Right renal pelvis (tissue), 4 donors: ENCODE measurements at places on chromosomes 2 and 18.

DNA sequence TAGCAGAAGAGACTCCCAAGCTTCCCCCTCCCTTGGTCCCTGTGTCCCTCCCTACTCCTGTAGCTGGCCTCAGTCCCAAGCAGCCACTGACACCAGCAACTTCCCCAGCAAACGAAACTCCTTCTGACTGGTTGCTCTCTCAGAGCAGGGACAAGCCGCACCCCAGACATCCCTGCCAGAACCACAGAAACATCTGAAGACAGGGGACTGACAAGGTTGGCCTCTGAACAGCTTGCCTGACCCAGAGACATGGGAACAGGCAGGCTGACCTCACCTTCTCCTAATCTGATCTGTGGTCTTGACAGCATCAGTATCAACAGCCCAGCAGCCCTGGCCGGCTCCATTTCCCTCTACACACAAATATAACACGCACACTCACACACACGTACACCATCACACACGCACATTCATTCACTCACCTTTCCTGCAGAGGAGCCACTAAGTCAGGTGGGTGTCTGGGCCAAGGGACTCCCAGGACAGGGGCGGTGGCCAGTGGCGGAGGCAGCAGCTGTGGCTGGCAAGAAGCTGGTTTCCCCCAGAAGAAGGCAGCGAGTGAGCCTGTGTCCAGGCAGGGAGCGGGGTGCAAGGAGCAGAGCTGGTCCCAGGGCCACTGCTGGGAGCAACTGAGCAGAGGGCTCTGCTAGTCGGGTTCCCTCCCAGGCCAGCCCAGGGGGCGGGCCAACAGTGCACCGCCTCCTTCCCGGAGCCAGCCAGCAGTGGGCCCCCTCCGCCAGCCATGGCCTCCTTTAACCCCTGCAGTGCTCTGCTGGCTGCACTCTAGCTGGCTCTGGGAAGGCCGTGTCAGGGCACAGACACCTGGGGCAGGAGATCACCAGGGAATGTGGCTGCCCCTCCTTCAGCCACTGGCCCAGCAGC is 59.1 kb downstream of the TNS1 start:
- DNase-seq: no peak

DNA sequence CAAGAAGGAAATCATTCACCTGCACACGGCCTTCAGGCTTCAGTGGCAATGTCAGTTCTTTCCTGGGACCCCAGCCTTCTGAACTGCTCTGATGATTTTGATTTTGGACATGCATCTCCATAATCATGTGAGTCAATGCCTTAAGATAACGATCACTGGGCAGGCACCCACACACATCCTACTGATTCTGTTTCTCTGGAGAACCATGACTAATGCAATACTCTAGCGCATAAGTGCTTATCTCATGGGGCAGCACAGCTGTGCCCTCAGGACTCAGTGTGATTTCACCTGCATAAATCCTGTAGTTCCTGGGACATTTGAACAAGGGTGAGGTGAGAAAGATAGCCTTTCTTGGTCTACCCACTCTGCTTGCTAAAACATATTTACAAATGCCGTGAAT is 144.6 kb downstream of the AKAIN1 start:
- DNase-seq: no peak

GRCh38 chr2:65351948-65352595 is 80.3 kb downstream of the SPRED2 start:
- no peak for DNase-seq

- DNase-seq: no peak
Observed at GRCh38 chr2:101854877-101855276, 136.9 kb upstream of the IL1R2 start.
